ENCODE measurements at places on chromosomes 16 and 17.

- peak; percentile 21 for DNase-seq
Observed at GRCh38 chr16:2429771-2430663, 770 bp downstream of the CCNF start.

GRCh38 chr16:30054959-30055553, 10.5 kb upstream of the ALDOA start:
- DNase-seq = no peak

DNA sequence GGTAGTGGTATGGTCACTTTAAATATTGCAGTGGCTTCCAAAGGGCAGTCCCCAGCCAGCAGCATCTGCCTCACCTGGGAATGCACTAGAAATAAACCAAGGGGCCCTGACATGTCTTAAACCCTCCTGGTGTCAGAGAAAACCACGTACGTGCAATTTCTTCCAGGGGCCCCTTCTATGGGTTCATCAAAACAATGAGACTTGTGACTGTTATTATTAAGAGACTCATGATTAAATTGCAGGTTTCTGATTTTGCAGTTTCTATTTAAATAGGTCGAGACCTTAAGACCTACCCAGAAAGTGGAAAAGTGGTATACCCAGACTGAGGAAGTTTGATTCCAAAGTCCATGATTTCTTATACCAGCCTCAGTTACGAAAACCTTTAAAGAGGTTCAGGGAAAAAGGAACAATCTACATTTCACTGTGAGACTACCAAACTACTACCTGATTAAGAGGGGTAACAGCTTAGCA, 746 bp upstream of the POLG2 start:
- no peak for DNase-seq

DNA sequence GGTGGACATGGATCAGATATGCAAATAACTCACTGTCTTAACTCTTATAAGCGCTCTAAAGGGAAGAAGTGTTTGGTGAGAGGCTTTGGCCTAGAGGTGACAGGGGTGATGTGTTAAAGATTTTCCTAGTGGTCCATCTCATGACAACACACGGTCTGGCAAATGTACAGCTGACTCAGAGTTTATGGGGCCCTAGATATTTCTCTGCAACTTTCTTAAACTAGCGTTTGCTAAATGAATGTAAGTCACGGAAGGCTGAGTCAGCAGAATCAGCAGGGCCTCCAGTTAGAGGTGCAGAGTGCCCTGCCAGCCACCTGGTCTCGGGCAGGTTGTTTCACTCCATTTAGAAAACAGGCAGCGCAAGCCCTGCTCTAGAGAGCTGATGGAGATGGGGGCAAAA, 40.1 kb downstream of the CLEC16A start:
- no peak for DNase-seq

- DNase-seq = no peak
Observed at GRCh38 chr17:37847811-37848331, 76.3 kb upstream of the TBC1D3K start.

DNA sequence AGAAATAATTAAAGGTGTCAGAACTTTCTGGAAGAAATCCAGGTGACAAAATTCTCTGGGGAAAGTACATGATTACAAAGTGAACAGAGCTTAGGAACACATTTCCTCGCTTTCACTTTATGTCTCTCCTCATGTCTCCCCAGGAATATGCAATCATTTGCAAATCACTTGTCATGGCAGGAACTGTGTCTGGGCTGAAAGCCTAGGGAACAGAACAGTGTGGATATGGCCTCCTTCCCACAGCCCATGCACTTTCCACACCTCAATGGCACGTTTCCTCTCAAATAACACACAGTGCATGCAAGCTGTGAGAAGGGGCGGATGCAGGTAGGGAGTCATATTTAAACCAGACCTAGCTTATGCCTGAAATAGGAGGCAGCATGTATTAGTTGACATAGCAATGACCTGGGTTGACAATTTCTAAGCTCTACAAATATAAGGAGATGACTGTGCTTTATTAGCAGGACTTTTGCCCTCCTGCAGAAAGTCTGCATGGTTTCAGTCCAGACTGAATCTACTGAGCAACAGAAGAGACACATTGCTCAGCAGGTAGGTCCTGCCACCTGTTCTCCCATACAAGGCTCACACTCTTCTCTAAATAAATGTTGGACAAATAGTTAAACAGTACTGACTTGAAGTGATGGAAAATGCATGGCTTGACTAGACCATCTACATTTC, 236.0 kb upstream of the ELAC2 start:
- DNase-seq = no peak

DNA sequence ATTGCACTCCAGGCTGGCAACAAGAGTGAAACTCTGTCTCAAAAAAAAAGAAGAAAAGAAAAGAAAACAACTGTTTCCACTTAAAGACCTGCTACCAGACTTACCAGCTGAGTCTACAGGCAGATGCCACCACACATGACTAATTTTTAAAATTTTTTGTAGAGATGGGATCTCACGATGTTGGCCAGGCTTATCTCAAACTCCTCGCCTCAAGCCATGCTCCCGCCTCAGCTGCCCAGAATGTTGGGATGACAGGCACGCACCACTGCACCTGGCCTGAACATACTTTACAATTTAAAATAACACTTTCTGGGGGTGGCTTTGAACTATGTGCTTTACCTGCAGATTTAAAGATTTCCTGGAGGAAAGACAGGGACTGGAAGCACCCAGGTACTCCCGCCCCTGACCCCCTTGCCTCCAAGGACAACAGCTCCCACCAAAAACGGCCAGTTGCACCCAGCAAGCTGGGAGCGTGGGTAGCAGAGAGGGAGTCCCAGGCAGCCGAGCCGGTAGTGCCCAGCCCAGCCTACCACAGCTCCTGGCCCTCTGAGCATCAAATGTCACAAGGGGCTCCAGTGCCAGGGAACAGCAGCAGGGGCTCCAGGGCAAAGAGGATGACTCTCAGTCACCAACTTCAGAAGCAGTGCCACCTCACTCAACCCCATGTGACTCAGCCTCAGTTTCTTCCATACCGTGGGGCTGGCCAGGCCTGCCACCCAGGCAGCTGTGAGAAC, 262.9 kb downstream of the PARN start:
- DNase-seq = no peak

- peak; percentile 36 for DNase-seq
Observed at GRCh38 chr16:30875871-30876801, 17.7 kb downstream of the BCL7C start.

DNA sequence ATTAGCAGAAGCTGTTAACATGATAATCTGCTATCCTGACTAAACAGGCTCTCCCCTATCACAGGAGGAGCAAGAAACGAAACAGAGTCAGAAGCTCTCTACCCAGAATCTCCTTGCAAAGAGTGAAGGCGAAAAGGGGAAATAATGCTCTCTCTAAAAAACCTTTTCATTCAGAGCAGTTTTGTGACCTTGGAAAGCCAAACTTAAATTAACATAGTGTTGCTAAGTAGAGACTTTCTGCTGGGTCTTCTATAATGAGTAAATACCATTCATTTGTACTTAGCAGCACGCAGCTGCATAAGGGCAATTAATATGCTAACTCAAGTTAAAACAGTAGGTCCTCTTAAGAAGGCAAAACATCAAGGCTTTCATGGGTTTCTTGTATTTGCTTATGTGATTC, 101.7 kb upstream of the GPR139 start:
- no peak for DNase-seq

GRCh38 chr17:32609884-32610650, 123.3 kb downstream of the CDK5R1 start:
- no peak for DNase-seq

DNA sequence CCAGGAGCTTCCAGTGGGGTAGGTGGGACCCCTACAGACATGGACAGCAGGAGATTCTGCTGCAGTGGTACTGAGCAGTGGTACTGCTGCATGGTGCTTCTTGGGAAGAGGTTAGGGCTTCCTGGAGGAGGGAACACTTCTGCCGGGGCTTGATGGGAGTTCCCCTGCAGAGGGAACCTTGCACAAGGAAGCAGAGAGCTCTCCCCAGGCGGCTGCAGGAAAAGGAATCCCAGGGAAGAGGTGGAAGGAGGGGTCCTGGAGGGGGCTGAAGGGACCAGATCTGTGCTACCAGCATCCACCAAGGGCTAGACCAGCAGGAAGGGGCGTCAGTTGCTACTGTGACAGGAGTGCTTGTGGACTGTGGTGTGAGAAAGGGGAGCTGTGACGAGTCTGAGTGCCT, 10.6 kb downstream of the RIPOR1 start:
- DNase-seq = no peak

DNA sequence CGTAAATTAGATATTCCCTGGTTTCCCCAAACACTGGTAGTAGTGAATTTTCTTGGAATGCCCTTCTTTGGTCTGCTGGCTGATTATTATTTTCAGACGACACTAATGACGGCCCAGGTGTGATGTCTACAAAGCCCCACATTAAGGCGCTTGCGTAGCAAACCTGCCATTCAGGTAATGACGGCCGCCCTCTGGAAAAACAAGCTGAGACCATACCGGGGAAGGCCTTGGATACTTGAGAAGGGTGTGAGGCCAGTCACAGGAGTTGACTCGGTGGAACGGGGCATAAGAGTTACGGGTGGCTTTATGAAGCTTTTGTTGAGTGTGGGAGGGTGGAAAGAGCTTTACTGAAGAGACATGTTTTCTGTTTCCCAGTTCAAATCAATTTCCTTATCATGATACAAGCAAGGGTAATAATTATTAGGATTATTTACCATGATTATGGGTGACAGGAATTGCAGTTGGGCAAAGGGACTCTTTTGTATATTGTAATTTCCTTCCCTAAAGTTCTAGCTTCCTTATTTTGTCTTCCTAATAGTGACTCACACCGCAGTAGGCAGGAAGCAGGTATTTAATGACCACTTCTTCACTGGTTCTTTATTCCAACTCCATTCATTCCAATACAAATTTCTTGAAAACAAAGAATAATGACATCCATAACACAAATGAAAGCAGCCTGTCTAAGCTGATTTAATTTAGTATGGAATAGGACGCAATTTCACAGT, 24.8 kb downstream of the KRT23 start:
- DNase-seq = no peak

DNA sequence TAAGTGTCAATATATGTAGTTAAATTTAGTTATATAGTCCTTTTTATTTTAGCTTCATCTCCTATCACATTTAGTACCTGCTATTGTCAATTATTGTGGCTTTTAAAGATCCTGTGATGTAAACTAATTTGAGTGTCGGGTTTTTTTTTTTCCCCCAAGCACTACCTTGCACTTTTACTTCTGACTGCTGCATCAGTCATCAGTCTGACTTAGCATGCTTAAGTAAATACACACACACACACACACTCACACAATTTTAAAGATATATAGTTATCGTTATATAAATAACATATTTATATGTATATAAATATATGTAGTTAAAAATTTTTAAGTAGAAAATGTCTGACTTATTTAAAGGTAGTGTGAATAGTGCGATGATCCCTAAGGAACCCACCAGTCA, 127.2 kb downstream of the BCAS3 start:
- DNase-seq = no peak

GRCh38 chr16:20372701-20373100, 20.2 kb upstream of the UMOD start:
- no peak for DNase-seq

DNA sequence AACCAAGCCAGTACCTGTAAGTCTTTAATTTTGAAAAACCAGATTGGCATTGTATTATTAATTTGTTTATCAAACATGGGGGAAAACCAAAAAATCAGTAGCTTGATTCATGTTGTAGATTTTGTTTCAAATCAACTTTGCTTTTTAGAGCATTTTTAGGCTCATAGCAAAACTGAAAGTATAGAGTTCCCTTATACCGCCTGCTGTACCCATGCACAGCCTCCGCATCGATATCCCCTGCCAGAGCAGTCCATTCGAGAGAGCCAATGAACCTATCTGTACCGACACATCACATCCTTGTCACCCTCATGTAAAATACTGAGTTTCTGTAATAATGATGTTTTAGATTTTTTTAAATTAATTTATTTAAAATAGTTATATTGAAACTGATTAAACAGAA, 16.2 kb upstream of the MRC2 start:
- no peak for DNase-seq

DNA sequence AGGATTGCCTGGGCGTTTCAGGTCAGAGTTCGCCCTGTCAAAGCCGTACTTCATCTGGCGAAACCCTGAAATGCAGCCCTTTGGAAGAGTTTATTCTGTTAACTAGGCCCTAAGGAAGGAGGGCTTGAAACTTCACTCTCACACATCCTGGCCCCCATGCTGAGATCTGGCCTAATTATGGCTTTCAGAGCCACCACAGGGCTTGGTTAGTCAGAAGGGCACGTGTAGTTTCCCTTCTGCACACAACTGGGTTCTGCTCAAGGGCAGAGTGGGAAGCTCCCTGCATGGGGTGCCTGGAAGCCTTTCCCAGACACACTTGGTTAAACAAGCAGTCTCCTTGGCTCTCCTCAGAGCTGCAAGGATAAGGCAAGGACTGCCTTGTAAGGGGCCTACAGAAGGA, 397.3 kb downstream of the SHISA9 start:
- DNase-seq = no peak

DNA sequence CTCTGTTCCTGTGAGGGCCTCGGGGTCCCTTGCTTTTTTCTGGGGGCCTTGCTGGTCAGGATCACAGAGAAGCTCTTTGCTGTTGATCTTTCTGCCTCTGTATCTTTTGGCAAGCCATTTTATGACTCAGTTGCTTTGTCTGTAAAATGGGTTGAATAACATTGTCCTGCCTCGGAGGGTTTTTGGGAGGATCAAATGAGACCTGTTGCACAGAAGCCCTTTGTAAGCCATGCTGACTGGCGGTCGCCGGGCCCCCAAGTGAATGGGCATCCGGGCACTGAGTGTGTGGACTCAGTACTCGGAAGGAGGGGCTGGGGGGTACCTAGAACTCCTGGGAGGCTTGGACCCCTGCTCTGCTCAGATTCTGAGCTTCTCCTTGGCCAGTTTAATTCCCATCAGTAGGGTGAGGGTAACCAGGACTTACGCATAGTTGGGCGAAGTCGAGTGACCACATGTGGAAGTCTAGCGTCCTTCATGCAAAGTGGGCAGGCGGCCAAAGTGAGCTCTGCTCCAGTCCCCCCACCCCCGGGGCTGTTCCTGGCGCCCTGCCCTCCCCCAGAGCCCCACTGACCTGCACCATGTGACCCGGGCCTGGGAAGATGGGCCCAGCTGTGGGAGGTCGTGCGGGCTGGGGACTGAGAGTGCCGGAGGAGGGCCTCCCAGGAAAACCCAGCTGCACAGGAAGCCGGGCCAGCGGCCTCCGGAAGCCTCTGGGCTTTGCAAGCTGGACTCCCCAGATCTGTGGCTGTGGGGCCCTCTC, 284.0 kb downstream of the SEC14L1 start:
- DNase-seq = no peak

DNA sequence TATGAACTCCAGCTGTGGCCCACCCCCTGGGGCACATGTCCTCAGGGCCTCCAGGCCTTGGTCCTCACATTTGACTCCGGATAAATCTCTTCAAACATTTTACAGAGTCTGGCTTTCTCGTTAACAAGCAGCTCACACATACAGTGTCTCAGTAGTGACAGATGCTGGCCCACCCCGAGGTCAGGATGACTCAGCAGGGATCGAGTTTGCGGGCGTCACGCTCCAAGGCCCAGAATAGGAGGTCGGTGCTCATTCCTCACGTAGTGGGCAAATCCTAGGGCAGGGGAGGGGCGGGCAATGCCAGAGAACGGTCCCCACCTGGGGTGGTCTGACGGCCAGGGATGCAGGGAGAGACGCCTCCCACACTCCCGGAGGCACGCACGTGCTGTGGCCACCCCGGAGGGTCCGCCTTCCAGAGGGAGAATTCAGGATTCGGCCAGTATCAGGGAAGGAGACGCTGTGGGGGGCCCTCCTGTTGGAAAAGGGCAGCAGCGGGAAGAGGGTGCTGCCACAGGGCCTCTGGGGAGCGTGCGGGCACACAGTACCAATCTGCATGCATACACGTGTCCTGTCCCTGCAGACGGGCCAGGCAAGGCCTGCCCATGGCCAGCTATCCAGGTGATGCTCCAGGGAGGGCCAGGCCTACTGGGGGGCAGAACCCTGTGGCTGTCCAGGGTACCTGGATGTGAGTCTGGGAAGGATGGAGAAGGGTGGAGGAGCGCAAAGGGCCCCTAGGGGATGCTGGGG, 8.6 kb downstream of the SLC7A5 start:
- no peak for DNase-seq

All from naive B cell (primary cell).